ENCODE measurements at places on chromosomes 6 and 20.

DNA sequence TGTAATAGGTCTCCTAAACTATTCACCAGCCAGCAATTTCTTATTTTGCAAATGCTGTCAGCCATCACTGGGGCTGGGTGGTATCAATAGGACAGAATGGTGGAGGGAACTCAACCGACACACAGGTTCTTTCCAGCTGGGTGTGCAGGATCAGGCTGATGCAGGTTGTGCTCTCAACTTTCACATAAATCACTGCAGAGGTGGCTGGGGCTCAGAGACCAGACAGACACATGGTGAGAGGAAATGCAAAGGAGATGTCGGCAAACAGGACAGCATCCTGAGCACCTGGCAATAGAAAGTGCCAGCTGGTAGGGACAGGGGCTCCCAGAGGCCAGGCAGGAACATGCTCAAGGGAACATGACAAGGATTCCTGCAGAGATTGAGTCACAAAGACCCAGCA lies 254.9 kb downstream of the SOD2 start:
- DNase-seq = no peak

GRCh38 chr6:151690768-151691562 lies 116.5 kb upstream of the ESR1 start:
- peak; percentile 20 for DNase-seq

DNA sequence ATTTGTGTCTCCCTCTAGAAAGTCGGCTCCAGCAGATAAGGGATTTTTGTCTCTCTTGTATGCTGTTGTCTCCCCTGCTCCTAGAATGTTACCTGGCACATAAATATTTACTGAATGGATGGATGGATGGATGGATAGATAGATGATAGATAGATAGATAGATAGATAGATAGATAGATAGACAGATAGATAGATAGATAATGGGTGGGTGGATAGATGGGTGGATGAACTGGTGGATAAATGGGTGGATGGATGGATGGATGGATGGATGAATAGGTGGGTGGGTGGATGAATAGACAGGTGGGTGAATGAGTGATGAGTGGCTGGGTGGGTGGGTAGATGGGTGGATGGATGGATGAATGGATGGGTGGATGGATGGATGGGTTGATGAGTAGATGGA lies 185.0 kb downstream of the NFATC2 start:
- DNase-seq = no peak

- no peak for DNase-seq
Measured at GRCh38 chr6:99882128-99882702, 111.8 kb downstream of the MCHR2 start.

GRCh38 chr6:122740091-122740490 lies 39.4 kb upstream of the FABP7 start:
- no peak for DNase-seq

- DNase-seq = peak; percentile 66
Measured at GRCh38 chr6:144104898-144105487, 9.6 kb upstream of the SF3B5 start.

DNA sequence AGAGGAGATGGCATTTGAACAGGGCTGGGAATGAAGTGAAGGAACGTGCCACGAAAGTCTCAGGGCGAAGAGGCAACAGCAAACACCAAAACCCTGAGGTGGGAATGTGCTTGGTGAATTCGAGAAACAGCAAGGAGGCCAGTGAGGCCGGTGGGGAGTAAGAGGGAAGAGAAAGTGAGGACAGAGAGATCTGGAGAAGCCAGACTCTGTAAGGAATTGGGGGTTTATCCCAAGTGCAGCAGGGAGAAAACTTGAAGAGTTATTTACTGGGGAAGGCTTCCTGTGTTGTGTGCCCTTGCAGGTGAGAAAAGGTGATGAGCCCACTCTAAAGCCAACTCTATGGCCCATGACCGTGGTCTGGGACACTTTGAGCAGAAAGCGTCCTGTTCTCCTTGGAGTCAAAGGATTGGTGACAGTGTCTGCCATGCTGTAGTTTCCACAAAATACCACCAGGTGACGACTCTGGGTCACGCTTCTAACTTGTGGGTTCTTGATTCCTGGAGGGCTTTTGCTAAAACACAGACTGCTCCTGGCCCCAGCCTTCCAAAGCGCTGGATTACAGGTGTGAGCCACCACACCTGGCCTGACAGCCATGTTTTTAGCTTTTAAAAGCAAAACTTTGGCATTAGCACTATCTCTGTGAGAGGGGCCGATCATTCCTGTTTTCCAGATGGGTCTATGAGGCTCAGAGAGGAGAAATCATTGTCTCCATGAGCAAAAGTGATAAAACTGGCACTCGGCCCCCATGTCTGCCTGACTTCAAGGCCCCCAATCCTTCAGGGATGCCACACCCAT lies 18.0 kb upstream of the CSNK2A1 start:
- peak; percentile 64 for DNase-seq

- DNase-seq = no peak
Measured at GRCh38 chr6:135314543-135314942, 133.4 kb downstream of the MYB start.

- DNase-seq = peak; percentile 51
Measured at GRCh38 chr20:43537921-43538877, 20.6 kb upstream of the SGK2 start.

DNA sequence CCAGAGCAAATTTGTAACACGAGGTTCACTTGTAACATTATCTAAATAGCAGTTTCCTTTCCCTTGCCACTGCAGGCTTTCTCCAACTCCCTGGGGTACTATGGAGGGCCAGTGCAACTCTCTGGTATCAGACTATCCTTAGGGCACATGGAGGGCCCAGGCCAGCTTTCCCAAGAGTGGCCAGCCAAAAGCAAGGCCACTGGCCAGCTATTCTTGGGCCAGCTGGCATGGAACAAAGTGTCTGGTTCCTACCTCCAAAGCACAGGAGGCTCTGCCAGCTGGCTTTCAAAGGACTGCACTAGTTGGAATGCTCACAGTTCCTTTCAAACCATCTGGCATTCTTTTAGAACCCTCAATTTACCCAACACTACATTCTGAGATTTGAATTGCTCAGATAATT lies 8.7 kb downstream of the RNF24 start:
- no peak for DNase-seq

DNA sequence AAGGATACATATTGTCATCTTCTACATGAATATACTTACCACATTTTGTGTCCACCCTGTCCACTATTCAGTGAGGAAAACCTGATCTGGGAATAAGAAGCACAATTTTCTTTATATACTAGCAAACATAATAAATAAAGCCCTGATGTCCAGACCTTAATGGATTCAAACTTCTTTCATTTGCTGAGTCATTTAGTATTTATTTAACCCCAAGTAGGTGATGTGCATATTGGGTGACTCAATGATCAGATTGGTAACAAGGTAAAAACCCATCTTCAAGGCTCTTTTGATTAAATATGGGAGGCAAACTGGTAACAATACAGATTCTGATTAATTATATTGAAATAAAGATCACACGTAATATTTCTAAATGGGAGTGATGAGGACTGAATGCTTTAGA lies 1159.8 kb upstream of the EYS start:
- no peak for DNase-seq

DNA sequence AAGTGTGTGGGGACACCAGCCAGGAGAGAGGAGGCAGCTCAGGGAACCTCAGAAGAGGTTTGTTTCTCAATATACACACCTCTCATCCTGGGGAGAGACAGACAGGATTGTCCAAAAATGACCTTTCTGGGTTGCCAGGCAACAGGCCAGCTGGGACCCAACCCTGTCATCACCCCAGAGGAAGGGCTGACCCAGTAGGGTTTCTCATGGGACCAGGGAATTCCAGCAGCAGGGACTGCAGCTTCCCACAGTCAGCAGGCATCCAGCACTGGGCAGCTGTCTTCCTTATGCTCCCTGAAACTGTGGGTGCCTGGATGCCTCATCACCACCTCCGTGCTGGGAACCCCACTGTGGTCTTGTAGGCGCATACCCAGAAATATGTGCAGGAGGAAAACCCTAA lies 1.3 kb downstream of the C20orf202 start:
- DNase-seq = no peak

DNA sequence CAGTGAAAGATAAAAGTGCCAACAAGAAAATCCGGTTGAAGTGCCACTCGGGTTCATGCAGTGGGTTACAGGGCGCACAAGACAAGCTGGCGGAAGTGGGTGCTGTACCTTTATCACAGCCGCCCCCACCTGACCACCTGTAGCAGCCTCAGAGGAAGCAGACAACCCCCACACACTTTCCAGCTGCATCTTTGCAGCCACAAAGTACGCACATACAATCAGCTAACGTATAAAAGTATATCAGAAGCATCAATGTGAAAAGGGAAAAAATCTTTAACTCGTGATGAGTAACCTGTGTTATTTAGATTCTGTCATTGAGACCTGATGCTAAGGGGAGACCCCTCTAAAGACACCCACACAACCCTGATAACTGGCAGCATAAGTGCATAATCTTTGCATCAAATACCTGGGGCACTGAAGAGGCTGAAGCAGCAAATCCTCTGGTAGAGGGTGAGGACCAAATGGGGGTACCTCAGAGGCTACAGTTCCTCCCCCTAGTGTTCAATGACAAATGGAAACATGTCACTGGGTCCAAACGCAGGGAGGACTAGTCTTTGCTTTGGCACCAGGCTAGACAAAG lies 22.1 kb downstream of the BACH2 start:
- no peak for DNase-seq

DNA sequence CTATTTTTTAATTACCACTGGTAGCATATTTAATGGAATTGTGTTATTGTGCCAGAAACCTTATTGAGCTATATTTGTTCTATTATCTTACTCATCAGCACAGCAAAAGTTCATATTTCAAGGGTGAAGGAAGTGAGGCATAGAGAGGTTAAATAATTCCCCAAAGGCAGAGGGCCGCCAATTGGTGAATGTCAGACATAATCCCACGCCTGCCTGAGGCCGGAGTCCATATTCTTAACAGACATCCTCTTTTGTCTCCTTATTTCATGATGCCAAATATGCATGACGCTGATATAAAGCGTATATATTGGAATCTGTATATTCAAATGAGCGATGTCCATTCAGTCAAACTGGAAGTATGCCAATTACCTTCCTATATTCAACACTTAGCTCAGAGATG lies 505.0 kb upstream of the SLC35B3 start:
- DNase-seq = peak; percentile 51

DNA sequence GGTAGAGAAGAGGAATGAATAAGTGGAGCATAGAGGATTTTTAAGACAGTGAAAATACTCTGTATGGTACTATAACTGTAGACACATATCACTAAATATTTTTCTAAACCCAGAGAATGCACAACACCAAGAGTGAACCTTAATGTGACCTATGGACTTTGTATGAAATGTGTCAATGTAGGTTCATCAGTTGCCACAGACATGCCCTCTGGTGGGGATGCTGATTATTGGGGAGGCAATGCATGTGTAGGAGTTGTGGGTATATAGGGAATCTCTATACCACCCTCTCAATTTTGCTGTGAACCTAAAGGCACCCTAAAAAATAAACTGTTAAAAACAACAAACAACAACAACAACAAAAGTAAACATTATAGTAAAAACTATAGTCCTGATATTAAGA lies 293.7 kb downstream of the RNF144B start:
- DNase-seq = no peak

DNA sequence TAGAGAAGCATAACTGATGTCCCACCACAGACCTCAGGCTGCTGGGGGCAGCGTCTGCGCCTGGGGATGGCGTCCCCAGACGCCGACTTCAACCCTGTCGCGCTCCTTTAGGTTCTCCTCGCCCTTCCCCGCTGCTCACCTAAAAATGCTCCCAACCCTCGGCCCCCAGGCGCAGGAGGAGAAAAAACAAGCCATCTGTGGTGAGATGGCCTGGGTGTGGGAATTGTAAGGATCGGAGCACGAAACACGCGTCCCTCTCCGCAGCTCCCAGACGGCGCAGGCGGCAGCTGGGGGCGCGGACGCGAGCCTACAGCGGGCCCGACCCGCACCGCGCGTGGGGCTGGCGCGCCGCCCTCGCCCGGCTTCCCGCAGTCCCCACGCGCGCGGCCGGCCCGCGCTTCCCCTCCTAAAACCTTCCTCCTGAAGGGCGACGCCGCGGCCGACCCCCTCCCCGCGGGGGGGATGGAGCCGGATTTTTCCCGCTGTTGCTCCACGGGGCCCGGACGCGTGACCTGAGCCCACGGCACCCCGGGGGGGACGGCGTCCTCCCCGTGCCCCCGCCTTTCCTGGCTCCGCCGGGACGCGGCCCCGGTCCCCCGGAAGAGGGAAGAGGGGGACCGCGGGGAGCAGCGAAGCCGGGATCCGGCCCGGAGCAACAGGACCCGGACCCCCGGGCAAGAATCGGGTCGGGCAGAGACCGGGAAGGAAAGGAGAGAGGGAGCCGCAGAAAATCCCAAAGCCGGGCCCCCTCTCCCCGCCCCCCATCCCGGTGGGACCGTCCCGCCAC lies 611 bp downstream of the EPB41L2 start:
- DNase-seq = peak; percentile 36

GRCh38 chr6:29758761-29759160 lies 35.5 kb downstream of the HLA-F start:
- no peak for DNase-seq

- DNase-seq = no peak
Measured at GRCh38 chr20:38757145-38757775, 9.0 kb downstream of the ACTR5 start.

- no peak for DNase-seq
Measured at GRCh38 chr6:87698547-87699006, 3.5 kb downstream of the AKIRIN2 start.

DNA sequence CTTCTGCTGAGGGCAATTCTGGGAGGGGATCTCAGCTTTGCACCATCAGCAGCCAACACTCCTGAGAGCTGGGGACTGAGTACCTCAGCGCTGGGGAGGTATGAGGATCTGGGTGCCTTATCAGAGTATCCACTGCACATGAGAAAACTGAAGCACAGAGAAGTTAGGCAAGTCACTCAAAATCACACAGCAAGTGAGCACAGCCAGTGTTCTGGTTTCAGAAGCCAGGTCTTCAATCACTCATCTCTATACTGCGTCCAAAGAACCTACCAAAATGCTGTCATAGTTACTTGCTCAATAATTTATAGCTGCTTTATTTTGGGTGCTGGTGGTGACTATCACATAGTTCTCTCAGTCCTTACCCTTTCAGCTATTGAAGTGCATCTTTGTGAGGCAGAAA lies 5.0 kb downstream of the ADTRP start:
- no peak for DNase-seq

GRCh38 chr6:149938571-149939355 lies 3.1 kb upstream of the ULBP2 start:
- peak; percentile 68 for DNase-seq

DNA sequence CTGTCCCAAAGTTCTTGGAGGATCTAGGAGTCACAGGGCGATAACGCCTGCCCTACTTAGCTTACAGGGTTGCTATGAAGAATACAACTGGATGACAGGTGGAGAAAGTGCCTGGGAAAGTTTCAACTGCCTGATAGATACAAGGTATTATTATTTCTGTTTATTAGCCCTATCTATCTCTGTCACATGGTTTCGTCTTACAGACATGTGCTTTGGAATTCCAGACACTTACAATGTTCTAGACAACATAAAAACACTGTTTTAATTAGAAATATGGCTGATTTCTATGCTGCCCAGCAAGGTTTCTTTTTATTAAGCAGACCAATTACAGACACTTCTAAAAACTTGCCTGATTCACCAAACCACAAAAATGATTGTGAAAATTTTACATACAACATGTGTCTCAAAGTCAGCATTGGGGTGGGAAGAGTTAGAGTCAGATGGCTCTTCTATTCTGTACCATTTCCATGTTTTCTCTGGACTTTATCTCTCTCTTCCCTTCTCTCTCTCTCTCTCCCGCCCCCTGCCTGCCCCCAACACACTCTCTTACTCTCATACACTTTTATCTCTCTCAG lies 50.0 kb downstream of the GJA10 start:
- no peak for DNase-seq

GRCh38 chr20:5592165-5592564 lies 158.0 kb upstream of the SHLD1 start:
- no peak for DNase-seq

Measured in Daoy (cell line).